Stimulated activated CD8-positive, alpha-beta memory T cell treated with anti-CD3 and anti-CD28 coated beads, Interleukin-2, amount 100 ng/mL, for 1 hour (primary cell): ENCODE measurements at places on chromosomes 6 and 20.

- no peak for DNase-seq
Measured at GRCh38 chr6:12164508-12164770, 125.7 kb upstream of the EDN1 start.

DNA sequence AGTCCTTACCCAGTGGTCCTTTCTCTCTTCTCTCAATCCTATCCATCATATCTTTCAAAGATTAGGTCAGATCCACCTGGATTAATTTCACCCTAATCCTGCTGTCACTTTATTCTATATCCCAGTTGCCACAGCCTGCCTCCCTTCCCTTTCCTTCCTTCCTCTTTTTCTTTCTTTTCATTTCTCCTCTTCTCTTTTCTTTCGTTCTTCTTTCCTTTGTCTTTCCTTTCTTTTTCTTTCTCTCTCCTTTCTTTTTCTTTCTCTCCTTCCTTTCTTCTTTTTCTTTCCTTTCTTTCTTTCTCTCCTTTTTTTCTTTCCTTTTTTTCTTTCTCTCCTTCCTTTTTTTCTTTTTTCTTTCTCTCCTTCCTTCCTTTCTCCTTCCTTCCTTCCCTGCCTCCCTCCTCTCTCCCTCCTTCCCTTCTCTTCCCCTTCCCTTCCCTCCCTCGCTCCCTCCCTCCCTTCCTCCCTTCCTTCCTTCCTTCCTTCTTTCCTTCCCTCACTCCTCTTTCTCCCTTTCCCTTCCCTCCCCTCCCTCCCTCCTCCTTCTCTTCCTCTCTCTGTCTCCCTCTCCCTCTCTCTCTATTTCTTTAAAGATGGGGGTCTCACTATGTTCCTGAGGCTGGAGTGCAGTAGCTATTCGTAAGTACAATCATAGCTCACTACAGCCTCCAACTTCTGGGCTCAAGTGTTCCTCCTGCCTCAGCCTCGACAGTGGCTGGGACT is 15.1 kb upstream of the RPN2 start:
- DNase-seq: no peak

DNA sequence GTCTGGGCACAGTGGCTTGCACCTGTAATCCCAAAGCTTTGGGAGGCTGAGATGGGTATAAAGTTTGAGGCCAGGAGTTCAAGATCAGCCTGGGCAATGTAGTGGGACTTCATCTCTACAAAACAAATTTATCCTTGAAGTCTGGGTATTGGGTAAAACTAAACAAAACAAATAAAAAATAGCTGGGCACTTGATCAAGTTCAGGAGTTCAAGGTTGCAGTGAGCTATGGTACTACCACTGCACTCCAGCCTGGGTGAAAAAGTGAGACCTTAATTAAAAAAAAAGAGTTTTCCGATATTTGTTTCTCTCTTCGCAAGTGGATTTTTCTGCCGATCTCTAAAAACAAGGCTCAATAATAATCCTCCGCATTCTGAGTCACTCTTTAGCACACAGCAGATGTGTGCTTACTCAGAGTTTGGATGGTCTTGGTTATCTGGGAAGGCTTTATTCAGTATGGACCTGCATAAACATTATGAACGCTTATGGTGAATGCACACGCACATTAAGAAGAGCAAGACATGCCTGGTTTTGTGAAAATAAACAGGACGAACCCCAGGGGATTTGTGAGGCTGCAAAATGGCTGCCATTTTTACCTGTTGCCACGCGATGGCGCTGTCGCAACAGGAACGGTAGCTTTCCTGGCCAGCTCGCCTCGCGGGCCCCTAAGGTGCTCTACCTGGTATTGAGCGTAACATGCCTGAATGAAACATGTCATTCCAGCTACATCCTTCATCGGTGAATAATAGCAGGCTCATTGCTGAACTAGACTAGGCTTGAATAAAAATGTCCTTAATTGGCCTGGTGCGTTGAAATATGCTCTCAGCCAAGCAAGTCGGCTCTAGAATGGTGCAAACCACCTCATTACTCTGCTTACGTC is 6.0 kb downstream of the OPN5 start:
- peak; percentile 13 for DNase-seq

GRCh38 chr20:22928679-22929078 is 106.4 kb upstream of the SSTR4 start:
- no peak for DNase-seq

DNA sequence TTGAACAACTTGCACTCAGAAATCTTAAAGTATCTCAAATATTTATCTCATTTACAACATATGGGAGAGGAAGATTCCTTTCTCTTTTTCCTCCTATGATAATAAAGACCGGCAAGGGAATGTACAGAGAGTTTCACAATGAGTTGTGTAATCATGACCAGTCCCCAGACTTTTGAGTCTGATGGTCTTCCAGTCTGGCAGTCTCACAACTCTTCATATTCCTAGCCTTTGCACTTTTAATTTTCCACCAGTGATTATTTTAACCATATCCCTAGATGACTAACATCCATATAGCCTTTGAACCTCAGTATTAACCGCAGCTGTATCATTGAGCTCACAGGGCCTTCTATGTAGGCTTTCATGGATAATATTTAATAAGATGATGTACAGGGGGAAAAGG is 278.5 kb downstream of the KHDC1L start:
- DNase-seq: no peak

- DNase-seq: no peak
Measured at GRCh38 chr6:15425947-15426346, 180.1 kb downstream of the JARID2 start.
